ENCODE measurements at places on chromosomes 6 and 20.
A peak's percentile ranks its signal among the peaks of the same experiment; 100 is the strongest.

DNA sequence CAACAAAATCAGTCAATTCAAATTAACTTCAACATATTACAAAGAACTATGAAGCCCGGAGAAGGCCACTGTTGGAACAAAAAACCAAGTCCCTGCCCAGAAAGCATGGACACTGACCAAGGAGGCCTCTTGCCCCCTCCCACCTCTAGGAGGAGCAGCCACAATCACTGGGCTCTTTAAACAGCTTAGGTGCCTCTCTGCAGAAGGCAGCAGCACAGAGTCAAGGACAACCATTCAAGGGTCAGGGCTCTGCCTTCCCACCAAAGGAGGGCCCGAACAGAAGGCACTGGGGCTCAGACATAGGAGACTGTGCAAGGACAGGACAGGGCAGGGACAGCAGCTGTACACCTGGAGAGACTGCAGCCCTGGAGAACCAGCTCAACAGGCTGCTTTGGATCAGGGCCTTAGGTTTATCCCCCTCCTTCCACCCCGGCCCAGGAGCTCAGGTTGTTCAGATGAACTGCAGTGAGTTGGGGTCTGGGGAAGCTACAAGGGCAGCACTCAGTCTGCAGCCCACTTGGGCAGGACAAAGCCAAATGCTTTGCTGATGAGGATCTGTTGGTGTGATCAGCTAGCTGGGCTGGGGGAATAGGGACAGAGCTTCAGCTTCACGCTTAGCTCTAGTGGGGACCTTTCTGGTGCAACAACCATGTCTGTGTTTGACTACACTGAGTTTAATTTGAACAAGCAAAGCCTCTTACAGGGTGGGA lies 17.8 kb downstream of the TOMM34 start:
- DNase-seq, result no peak

- peak; percentile 29 for DNase-seq
Observed at GRCh38 chr6:46510651-46511050, 19.4 kb upstream of the RCAN2 start.

DNA sequence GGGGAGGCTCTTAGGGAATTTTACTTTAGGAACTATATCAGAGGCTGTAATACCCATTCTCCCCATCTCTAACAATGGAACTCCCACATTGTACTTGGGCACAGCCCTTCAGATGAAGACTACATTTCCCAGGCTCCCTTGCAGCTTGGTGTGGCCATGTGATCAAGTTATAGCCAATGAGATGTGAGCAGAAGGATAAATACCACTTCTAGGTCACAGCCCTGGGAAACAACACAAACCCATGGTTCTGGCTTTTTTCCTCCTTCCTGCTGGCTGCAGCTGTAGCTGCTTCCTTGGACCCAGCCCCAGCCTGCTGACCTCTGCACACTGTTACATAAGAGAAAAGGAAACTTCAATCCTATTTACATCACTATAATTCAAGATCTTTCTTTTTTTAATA lies 445.9 kb upstream of the JARID2 start:
- DNase-seq, result peak; percentile 68

- DNase-seq, result peak; percentile 47
Observed at GRCh38 chr6:47209632-47210031, 100.1 kb downstream of the TNFRSF21 start.

- DNase-seq, result no peak
Observed at GRCh38 chr6:170443151-170443662, 109.9 kb downstream of the PSMB1 start.

GRCh38 chr6:70222439-70222749 lies 80.5 kb downstream of the COL9A1 start:
- no peak for DNase-seq
